Bone marrow (tissue), 2 donors: ENCODE measurements at places on chromosomes 5 and 9.

DNA sequence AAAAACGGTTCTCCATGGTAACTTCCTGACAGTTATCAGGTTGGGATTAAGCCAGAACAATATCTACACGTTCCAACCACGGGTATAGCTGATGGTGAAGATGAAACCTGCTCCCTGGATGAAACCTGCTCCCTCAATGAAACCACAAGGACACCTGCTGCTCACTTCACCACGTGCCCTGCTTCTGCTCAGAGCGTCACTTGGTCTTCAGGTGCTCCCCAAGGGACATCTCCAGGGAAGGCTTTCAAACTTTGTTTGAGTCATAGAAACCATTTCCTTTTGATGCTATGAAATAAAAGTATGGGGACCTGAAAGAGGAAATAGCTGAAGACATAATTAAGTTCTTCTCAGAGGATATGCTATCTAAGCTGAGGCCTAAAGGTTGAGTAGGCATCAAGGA, 242.4 kb downstream of the MED10 start:
- no peak for DNase-seq

DNA sequence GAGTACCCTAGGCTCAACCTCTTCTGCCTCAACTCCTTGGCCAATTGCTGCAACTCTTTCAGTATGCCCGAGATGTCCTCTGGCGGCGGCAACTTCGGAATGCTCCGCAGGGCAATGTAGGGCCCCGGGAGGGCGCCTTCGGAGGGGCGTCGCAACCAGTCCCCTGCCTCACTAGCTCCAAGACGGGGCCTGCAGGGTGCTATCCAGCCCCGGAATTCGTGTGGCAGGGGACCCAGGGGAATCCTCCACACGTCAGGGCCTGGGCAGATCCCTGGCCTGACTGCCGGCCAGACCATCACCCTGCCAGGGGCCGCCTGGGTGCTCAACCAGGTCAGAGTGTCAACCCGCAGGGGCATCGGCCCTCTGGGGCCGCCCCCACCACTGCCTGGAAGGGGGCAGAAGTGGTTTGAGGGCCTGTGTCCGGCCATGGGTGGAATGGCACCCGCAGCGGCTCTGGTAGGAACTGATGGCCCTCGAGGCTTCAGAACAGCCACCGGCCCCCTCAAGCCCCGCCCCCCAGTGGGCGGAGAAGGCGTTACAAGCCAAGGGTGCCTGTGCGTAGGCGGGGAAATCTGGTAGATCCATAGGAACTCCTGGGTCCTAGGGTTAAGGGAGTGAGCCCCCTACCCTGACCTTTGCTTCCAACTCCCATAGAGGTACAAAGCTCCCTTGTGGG, at the start of gene POU5F2:
TSS of gene POU5F2 (minus strand) at position 465 of the 676 bp plus-strand sequence. CDS start at position 428, 37 bp downstream.
- no peak for DNase-seq

GRCh38 chr5:139246394-139246793, 47.1 kb upstream of the MATR3 start:
- peak; percentile 8 for DNase-seq

GRCh38 chr5:121949885-121950284, 11.9 kb upstream of the SRFBP1 start:
- peak; percentile 2 for DNase-seq

DNA sequence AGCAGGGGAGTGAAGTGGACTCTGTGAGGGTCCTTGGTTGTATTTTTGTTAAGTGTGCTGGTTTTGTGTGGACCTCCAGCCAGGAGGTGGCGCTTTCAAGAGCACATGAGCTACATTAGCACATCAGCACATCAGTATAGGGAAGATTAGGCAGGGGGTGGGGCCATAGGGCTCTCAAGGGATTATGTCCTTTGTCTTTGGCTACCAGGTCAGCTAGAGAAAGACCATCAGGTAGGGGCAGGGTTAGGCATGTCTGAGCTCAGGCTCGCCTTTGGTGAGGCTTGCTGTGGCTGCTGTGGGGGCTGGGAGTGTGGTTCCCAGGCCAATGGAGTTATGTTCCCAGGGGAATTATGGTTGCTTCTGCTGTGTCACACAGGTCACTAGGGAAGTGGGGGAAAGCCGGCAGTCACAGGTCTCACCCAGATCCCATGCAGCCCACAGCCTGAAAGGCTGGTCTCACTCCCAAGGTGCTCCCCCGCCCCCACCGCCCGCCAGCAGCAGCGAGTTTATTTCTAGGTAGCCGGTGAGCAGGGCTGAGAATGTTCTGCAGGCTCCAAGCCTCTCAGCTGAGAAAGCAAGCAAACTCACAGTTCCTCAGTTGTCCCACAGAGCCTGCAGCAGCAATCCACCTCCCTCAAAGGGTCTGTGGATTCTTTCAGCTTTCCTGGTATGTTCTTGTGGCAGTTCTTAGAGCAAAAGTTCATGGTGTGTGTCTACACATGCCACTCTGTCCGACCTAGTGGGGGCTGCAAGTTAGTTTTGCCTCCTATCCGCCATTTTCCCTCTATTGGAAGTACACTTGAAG, 13.7 kb downstream of the OR1J1 start:
- no peak for DNase-seq

- DNase-seq = no peak
These were observed 10.6 kb downstream of the FGFR4 start for GRCh38 chr5:177097016-177097985.

GRCh38 chr5:52864371-52864770, 76.7 kb downstream of the ITGA1 start:
- no peak for DNase-seq

GRCh38 chr5:7930011-7930410, 61.1 kb downstream of the MTRR start:
- no peak for DNase-seq

DNA sequence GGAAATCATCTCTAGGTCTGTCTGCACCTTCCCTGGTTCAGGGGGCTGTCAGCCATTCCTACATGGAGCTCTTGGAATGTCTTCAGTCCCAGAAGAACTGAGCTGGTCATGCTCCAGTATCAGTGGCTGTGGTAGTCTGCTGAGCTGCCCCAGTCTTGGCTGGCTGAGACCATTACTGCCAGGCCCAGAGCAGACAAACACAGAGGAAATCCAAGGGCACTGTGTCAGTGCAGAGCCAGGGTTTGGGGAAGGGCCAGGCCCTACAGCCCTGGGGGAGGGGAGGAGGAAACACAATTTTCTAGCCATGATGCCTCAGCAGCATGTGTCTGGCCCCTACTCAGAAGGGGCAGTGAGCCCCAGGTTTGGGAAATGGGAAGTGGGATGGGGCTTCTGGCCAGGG, 58.4 kb downstream of the ARHGEF37 start:
- no peak for DNase-seq

DNA sequence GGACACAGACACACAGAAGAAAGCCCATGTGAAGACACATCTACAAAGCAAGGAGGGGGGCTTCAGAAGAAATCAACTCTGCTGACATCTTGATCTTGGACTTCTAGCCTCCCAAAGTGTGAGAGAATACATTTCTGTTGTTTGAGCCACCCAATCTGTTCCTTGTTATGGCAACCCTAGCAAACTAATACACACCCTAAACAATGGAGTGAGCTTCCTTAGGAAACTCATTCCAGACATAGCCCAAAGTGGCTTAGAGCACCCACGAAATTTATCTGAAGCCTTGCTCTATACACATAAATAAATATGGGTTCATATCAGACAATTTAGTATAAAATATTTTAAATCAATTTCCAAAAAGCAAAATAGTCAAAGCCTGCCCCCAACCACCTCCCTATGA, 7.6 kb upstream of the TBC1D2 start:
- no peak for DNase-seq

- no peak for DNase-seq
These were observed 8.3 kb upstream of the CHD1 start for GRCh38 chr5:98936948-98937715.

- no peak for DNase-seq
These were observed 4.1 kb downstream of the RPL7A start for GRCh38 chr9:133351908-133352634.

- DNase-seq = no peak
These were observed 122.7 kb downstream of the NMUR2 start for GRCh38 chr5:152282331-152282730.

- no peak for DNase-seq
These were observed 28.3 kb downstream of the CAMK2A start for GRCh38 chr5:150261231-150261630.

- DNase-seq = no peak
These were observed 26.1 kb upstream of the GRPEL2 start for GRCh38 chr5:149319174-149319573.

DNA sequence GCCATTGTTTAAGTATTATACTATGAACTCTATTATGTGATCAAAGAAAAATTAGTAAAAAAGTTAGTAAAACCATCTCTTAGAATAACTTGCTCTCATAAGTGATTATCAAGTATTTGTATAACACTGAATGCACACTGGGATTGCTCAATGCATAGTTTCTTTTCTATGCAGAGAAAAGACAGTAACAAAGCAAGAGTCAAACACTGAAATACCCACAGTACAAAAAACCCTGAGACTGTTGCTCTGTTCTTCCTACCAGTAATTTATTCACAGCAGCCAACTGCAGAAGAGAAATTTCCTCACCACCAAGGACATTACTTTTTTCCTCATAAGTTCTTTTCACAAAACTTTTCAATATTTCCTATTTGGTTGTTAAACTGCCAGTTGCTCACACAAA, 634.4 kb downstream of the DTWD2 start:
- no peak for DNase-seq

DNA sequence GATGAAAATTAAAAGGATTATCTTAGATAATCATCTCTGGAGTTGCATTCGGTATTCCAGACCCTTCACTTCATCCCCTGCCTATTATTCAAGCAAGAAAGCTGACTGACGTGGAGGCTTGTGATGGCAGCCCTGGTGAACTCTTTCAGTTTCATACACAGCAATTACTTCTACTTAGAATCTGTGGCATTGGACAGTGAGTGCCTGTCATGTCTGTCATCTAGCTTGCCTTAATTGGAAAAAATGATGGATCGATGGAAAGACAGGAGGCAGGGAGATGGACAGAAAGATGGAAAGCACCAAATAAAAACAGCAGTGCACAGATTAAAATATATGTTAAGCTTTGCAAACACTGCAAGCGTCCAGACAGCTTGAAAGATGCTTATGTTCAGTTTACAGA, 1371.0 kb upstream of the CDH6 start:
- no peak for DNase-seq

DNA sequence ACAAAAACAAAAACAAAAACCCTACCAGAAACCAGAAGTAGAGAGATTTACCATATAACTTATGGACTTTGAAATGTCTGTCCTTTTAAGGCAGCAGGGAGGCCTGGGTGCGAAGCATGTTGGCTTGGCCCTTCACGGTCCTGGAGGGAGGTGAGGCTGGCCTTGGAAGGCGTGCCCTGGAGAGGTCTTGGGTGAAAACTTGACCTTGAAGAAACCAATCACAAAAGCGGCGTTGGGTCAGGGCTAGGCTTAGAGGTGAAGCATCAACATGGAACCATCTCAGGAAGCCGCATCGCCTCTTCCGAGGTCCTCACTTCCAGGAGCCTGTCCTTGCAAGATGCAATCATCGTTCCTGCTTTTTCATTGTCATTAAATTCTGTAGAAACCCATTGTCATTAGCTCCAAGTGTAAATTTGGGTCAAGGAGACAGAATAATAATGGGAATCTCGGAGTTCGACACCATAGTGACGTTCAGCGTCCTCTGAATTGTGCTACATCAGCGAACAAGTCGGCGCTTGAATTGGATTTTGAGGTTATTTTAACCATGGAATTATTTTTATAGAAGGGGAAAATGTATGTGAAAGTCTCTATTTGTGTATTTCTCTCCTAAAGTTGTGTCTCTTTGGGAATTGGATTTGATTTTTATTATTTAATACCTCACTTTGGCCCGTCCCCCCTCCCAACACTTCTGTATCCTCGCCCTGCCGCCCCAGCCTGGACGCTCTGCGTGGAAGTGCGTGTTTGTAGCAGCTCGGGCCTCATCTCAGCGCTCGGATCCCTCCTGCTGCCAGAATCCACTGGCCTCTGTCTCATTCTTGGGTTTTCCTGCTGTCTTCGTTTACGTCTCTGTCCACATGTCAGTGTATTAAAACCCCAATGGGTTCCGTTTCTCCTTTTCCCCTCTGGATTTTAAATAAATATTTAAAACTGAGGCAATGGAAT, 11.1 kb upstream of the ORM1 start:
- no peak for DNase-seq

GRCh38 chr5:33840927-33841547, 50.8 kb downstream of the ADAMTS12 start:
- DNase-seq = no peak

DNA sequence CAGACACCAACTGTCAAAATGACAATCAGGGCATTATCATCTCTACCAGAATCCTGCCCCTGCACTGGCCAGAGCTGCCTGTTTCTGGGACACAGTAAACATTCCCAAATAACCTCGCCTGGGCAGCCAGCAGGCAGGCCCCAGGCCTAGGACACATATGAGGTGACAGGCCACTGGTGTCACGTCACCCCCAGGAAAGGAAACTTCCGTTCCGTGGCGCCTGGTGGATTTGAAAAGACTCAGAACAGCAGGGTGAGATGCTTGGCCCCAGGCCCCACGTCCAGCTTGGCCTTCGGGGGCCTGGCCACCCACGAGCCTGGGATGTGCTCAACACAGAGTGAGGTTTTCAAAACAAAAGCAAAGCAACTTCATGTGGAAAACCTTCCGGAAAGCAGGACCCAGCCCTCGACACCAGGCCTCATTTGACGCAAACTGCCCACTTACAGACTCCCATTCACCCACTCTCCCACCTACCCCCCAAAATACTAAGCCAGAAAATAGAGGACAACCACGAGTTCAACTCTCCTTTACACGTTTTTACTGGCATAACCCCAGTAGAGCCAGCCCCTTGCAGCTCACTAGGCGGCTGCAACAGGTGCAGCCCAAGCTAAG, 1.2 kb downstream of the SEMA4D start:
- no peak for DNase-seq

GRCh38 chr5:50727149-50727496, 60.7 kb downstream of the PARP8 start:
- DNase-seq = no peak

DNA sequence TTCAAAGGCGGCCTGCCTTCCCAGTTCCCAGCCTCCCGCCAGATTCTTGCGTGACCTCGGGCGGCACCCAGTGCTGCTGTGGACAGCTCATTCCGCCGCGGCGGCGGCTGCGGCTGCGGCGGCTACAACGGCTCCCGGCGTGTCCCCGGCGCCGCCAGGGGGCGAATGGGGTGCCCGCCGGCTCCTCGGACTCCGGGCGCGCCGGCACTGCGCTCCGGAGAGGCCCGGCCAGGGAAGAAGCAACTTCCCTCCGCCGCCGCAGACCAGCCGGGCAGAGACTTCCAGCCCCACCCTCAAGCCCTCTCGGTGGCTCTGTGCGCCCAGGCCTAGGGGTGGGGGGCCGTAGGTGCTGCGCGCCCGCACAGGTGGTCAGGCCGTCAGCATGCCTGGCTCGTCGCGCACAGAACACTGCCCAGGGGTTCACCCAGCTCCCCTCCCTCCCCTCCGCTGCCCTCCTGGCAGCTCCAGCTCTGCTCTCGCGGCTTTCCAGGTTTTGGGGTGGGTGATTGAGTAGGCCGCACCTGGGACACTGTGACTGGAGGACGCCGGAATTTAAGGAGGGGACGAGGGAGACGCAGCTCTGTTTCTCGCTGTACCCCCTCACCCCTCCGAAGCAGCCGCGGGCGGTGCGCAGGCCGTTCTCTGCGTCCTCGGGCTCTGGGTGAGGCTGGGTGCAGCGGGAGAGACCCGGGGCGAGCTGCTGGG, 20.2 kb downstream of the IGIP start:
- DNase-seq = peak; percentile 42

GRCh38 chr9:14251154-14252071, 62.5 kb downstream of the NFIB start:
- DNase-seq = no peak
